ENCODE measurements at places on chromosomes 12 and 14.

DNA sequence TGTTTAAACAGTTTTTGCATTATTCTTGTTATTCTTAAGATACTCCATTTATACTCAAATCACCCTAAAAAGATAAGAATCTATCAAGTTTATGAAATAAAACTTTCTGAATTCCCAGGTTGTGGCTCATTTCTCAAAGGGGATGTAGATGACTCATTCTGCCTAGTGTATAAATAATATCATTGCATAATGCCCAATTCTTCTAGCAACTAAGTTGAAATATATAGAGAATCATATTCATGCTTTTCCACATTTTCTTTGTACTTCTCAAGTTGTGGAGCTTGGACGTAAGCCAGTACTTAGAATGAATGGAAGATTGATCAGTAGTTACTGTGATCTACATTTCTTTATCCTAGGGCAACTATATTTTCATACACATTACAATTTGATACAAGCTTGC lies 201.1 kb downstream of the PPFIA2 start:
- no peak for DNase-seq

- no peak for DNase-seq
These were observed 24.1 kb downstream of the YAF2 start for GRCh38 chr12:42213954-42214426.

DNA sequence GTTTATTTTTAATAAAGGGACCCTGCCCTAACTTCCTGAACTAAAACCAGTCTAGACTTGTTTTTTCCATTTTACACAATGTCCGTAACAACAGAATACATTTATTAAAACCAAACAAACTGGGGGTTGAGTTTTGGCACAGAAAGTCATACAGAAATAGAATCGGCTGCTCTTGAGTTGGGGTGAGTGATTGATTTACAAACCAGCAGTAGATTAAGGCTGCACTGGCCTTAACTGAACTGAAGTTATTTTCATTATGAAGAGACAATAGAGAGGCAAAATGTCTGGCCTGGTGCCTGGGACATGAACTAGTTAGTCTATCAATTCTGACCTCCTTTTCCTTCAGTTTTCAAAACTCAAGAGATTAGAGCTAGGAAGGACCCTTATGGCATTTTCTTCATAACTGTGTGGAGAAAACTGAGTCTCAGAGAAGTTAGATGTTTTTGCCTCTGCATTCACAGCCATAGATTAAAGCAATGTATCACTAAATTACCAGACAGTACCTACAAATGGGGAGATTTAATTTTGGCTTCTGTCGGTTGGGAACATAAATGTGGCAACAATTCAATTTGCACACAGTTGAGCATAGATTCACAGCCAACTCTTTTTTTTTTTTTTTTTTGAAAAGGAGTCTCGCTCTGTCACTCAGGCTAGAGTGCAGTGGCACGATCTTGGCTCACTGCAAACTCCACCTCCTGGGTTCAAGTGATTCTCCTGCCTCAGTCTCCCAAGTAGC lies 19.8 kb upstream of the MGP start:
- DNase-seq: no peak

DNA sequence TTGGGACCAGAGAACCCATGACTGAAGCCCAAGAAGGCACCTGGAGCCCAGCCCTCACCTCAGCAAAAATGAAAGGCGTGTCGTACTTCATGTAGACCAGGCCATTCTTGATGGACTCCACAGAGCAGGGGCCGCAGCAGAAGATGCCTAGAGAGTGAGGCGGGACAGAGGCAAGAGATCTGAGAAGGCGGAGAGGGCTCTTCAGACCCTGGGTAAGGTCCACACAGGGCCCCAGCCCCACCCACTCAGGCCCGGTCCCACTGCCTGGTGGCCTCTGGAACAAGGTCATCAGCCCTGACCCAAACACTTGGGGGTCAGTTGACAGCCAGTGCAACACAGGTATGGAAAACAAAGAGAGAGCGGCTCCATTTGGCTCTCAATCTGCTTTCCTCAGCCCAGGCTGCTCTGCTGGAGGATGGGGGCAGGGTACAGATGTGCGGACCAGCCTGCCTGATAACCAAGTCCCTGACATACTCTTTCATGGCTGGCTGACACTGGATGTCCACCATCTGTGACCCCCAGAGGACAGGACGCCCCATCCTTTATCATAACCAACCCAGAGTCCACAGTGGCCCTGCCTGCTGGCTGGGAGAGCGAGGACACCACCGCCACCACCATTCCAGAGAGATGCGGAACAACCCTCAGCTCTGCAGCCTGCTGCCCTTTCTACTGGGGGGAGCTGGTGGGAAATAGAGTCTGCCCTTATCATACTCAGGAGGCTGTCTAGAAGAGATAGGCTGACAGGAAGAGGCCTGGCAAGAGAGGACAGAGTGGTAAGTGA lies 6.9 kb downstream of the TGM1 start:
- DNase-seq: no peak

DNA sequence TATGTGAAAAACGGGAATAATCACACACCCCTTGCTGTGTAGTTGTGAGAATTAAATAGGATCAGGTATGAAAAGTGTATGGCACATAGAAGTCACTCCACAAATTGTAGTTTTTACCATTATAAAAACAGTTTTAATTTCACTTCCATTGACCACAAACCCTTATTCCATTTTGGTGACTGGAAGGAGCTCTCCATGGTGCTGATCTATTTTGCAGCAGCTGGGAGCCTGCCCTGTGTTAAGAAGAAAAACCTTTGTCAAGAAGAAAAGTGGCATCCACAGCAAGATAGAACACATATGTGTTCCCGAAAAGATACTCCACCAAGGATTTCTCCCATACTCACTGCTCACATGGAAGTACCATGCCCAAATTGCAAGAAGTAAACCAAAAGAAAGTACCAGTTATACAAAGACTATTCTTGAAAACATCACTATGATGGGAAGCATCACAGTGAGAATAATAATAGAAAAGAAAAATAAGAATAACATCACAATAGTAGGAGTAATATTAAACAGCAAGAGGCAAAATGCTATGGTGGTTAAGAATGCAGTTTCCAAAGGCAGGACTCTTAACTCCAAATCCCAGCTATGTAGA lies 58.7 kb downstream of the TUNAR start:
- no peak for DNase-seq

- no peak for DNase-seq
These were observed 32.4 kb upstream of the SLC17A8 start for GRCh38 chr12:100324498-100324897.
